Bone marrow (tissue), 2 donors: ENCODE measurements at places on chromosomes 3 and 15.

DNA sequence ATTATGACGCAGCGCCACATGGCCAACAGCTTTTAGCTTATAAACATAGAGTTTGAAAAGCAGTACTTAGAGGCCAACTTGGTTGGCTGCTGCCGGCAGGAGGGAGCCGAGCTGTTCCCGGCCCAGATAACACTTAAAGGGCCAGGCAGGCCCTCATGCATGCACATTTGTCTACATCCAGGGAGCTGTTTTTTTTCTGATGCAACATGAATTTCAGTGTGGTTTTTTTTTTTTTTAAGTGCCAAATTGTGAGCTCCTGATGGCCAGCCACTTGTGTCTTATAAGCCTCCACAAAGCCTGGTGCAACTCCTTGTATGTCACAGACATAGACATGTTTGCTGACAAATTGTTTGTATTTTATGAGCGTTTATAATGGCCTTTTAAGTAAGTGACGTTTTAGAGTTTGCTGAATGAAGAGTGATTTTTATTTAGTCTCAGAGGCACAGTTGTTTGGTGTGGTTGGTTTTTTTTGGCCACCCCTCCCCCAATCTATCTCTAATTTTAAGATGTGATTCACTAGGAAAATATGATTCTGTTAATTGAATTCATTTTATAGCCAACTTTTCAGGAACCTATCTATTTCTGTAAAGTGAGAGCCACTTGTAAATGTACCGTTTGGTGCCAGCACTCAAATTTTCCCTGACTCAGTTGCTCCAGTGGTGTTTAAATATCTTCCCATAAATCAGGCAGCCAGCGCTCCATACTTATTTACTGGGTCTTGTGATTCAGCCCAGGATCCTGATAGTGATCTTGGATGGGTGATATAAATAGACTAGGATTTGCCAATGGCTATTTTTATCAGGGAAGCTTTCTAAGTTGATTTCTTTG, 134.3 kb downstream of the VGLL4 start:
- DNase-seq, result no peak

GRCh38 chr3:74121761-74122160, 492.7 kb downstream of the CNTN3 start:
- DNase-seq, result no peak

DNA sequence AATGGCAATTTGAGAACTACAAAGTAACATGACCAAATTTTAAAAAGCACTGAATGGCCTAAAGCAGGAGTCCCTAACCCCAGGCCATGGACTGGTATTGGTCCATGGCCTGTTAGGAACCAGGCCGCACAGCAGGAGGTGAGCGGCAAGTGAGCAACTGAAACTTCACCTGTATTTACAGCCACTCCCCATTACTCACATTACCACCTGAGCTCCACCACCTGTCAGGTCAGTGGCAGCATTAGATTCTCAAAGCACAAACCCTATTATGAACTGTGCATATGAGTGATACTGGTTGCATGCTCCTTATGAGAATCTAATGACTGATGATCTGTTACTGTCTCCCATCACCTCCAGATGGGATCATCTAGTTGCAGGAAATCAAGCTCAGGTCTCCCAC, 48.8 kb downstream of the SENP7 start:
- DNase-seq, result no peak

GRCh38 chr3:176416870-176417269, 780.4 kb downstream of the TBL1XR1 start:
- DNase-seq, result no peak

DNA sequence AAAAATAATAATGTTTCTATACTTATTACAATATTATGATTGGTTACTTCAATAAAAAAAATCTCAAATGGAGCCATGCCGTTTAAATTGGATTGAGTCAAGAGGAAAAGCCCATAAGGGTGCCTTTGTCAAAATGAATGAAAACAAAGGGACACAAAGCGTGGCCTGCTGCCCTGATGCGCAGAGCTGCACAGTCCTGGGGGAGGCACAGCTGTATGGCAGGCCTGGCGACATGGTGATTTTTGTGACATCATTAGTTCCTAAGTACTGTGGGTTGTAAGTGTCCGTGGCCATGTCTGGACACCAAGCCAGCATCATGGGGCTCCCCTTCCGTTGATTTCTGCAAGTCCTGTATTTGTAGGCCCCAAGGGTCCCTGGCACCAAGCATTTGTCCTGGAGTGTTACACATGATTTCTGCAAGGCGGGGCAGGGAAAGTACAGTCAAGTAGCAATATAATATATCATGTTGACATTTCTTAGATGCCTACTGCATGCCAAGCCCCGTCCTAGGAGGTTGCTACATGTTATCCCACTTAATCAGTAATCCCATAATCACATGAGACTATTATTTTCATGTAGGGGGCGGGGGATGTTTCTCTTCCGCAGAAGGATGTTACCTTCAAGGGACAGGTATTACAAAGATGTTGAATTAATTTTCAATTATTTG, 59.7 kb downstream of the GHSR start:
- no peak for DNase-seq

DNA sequence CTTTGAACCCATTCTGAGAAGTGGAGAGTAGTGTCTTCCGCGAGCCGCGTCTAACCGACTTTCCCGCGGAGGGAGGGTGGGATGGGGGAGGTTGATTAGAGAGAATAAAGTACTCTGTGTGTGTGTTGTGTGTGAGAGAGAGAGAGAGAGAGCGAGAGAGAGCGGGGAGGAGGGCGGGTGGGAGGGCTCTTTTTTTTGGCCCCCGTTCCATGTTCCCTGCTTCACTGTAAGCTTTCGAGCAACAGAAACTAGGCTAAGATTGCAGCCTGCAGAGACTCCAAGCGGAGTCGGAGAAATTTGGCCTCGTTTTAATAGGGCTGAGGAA, 1.6 kb upstream of the MEIS2 start:
- DNase-seq, result no peak

GRCh38 chr15:20340931-20341661, 200.5 kb downstream of the GOLGA6L6 start:
- DNase-seq, result no peak

- no peak for DNase-seq
Measured at GRCh38 chr3:185316740-185317412, 46.1 kb upstream of the MAP3K13 start.

DNA sequence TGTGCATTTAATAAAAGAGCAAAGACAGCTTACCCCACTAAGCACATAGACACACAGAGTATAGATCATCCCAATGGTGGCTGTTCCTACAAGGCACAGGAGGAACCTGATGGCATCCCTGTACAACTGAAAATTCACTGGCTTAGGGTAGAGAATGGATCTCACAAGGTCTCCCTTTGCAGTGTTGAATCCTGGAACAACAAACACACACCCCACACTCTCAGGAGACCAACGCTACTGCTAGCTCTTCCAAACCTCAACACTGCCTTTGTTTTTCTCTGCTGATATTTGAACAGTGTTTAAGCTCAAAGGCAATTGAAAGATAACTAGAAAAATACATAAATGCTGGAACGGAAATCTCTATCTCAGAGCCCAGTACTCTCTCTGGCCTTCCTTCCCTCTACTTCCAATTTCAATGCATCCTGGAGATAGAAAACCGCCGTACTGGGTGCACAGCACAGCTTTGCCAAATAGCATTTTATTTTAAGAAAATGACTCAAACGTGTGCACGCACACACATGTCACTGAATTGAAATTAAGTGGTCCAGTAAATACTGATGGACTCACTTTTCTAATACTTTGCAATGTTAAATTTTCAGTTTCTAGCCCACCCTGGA, 87.5 kb upstream of the ATP13A5 start:
- DNase-seq, result no peak

DNA sequence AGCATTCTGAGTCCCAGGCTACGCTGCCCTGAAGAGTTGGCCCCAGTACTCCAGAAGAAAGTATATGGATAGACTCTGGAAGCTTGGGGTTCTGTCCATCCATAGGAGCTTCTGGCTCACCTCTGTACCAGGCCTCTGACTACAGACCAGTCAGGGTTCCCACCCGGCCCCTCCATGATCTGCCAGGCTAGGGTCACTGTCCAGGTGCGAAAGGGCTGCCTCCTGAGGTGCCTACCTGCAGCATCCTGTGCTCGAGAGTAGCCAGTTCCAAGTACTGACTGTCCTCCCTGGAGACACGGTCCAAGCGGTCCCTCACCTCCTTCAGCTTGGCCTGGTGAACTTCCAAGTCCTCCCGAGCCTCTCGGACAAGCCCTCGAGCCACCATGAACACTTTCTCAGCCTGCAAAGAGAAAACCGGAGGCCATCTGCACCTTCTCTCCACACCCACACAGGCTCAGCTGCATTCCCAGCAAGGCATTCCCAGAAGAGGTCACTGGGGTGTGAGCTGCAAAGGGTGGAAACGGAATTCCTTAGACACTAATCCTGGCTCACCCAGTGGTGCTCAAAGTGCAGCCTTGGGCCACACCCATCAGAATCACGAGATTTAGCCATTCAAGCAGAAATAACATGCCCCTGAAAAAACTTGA, 3.7 kb upstream of the PLXNB1 start:
- no peak for DNase-seq

DNA sequence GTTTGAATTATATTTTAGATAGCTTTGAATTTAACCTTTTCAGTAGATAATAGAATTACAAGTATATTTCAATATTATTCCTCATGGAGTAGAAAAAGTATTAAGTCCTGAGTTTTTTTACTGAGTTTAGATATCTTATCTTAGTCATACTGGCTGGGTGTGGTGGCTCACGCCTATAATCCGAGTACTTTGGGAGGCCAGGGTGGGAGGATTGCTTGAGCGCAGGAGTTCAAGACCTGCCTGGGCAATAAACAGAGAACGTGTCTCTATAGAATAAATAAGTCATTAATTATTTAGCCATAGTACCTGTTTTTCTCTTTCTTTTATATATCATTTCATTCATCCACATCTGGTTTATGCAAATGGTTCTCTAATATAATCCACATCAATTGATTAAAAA, 9.9 kb downstream of the RAP2B start:
- DNase-seq, result no peak

- DNase-seq, result no peak
Measured at GRCh38 chr15:65666257-65666656, 44.5 kb downstream of the SLC24A1 start.

DNA sequence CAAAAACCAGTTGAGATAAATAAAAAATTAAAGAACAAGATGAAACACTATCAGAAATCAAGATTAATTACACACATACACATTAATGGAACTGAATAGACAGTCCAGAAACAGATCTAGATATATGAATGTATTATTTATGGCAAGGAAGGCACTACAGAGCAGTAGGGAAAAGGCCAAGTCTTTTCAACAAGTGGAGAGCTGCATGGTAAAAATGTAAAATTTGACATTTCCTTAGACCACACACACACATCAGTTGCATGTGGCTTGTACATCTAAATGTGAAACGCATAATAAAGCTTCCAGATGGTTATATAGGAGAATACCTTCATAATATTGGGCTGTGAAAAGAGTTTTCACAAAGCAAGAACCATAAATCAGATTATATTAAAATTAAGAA, 57.8 kb upstream of the ASB14 start:
- DNase-seq, result no peak

DNA sequence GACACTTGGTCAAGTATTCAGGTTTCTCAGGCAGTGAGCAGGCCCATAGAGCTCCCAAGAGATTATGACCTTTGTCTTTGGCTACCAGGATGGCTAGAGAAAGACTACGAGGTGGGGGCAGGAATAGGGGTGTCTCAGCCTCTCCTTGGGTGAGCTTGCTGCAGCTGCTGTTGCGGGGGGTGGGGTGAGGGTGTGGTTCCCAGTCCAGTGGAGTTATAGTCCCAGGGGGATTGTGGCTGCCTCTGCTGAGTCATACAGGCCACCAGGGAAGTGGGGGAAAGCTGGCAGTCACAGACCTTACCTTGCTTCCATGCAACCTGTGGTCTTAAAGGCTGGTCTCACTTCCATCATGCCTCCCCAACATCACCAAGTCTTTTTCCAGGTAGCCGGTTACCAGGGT, 31.7 kb downstream of the ATP2C1 start:
- no peak for DNase-seq
